ENCODE measurements at places on chromosomes 11 and 22.

DNA sequence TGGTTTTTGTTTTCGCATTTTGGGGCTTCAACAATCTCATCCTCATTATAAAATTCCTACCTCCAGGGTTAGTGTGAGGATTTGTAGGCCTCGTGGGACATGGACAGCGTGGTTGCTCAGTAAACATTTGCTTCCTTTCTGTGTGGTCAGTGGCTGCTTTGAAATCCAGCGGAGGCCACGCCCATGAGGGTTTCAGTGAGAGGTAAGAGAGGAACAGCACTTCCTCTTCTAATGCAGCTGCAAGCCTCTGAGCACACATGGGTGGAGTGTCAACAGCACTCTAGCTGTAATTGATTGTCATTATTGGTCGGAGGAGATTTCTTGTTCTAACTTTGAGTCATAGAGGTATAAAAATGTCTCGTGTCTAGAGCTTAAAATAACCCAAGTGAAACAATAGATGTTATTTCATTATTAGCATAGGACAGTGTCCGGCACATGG lies 6.0 kb upstream of the ARHGAP42 start:
- DNase-seq = peak; percentile 93

GRCh38 chr11:83425137-83425466 lies 138.9 kb upstream of the CCDC90B start:
- no peak for DNase-seq

DNA sequence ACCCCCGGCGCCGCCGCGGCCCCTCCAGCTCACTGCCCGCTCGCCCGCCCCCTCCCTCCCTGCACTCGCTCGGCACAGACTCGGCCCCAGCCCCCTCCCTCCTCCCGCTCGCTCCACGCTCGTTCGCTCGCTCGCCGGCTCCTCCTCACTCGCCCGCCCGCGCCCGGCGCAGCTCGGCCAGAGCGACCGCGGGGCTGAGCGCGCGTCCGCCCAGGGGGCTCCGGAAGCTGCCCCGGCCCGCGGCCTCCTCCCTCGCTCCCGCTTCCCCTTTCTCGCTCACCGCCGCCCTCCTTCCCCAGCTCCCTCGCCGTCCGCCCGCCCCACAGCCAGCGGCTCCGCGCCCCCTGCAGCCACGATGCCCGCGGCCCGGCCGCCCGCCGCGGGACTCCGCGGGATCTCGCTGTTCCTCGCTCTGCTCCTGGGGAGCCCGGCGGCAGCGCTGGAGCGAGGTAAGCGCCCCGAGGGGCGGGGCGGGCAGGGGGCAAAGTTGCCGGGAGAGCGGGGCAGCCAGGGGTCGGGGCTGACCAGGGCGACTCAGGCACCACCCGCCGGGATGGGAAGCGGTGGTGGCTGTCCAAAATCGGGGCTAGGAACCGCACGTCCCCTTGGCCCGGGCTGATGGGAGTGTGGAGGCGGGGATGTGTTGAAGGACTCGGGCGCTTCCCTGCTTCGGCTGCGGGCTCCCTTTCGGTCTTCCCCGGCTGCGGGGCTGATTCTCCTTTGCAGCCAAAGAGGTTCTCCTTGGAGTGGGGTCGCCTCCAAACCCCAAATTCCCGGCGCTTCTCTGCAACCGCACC lies at the start of gene SEZ6L:
TSS of gene SEZ6L (plus strand) at position 148 of the 797 bp plus-strand sequence. CDS start at position 356, 208 bp downstream.
- DNase-seq = no peak

DNA sequence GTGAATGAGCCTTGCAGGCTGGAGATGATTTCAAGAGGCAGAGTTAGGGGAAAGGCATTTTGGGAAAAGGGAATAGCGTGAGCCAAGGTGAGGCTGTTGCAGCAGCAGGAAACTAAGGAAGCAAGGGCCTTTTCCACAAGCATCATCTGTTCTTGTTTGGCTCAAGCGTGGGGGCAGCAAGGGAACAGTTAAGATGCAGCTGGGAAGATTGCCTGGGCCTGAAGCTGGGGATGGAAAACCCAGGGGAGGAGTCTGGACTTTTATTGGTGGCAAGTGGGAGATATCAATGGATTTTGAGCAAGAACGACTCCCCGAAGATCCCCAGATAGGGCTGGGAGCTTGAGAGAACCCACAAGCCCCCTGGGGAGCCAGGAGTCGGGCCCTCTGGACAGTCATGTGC lies 27.3 kb upstream of the PICK1 start:
- DNase-seq = no peak

DNA sequence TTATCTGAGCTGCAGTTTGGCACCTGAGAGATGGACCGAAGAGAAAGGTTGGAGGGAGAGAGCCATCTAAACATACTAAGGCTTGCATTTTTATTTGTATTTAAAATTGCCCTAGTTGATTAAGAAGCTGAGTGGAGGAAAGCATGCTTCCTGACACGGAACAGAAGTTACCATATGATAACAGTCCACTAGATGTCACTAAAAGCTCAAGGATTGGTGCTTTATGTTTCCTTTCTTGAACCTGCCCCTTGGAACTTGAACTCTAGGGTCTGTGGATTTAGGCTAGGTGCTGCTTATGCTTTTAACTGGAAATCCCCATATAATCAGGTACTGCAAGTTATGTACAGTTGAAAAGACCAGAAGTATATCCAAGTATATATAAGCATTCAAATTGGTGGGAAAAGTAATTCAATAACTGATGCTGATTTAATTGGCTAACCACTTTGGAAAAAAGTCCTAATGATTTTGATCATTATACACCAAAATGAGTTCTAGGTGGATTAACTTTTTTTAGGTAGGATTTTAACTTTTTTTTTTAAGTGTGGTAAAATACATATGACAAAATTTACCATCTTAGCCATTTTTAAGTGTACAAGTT lies 9.5 kb downstream of the RBMXL2 start:
- peak; percentile 83 for DNase-seq
